Hepatic stellate cell (primary cell): ENCODE measurements at places on chromosomes 11 and 22.

- no peak for DNase-seq
These were observed 9.3 kb downstream of the APOBEC3H start for GRCh38 chr22:39106326-39106725.

GRCh38 chr22:22599248-22599647, 40.2 kb upstream of the PRAME start:
- no peak for DNase-seq

DNA sequence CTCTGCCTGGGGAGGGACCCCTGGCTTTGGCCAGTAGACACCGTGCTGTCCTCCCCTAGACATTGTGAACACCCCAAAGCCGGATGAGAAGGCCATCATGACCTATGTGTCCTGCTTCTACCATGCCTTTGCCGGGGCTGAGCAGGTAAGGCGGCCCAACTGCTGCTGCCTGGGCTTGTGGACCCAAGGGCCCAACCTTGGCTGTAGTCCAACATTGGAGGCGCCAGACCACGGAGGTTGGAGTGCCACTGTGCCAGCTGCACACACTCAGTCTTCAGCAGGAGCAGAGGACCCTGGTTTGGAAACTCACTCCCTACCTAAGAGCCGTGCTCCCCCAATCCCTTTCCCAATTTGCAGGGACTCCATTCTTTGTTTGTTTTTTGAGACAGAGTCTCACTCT, 9.4 kb downstream of the ACTN3 start:
- DNase-seq: no peak

GRCh38 chr11:19576054-19576453, 136.6 kb upstream of the NAV2 start:
- DNase-seq: no peak

DNA sequence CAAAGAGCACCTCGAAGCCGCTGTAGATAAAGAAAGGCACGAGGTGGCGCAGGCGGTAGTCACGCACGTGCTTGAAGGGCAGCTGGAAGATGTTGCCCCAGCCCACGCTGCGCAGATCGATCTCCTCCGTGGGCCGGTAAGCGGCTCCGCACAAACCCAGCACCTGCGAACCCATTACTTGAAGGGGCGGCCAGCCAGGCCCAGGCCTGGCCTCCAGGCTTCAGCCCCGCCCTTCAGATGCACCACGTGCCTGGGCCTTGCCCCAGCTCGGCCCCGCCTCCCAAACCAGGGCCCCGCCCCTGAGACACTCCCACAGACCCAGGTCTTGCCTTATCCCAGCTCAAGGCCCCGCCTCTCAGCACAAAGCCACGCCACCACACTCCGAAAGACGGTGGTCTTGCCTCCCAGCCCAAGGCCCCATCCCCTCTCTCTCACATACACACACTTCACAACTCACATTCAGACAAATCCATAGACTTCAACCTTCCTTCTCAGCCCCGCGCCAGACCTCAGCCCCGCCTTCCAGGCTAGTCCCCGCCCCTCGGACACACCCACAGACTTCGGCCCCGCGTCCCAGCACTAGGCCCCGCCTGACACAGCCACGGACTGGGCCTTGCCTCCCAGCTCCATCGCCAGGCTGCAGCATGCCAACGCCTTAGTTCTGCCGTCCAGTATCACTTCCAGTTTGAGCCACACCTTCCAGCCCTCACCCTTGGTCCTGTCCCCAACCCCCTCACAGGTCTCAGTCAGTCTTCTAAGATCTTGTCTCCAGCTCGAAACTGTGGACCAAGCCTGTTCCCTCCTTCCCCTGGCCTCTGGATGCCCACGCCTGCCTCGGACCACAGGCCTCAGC, 7.0 kb downstream of the UNC93B1 start:
- no peak for DNase-seq

DNA sequence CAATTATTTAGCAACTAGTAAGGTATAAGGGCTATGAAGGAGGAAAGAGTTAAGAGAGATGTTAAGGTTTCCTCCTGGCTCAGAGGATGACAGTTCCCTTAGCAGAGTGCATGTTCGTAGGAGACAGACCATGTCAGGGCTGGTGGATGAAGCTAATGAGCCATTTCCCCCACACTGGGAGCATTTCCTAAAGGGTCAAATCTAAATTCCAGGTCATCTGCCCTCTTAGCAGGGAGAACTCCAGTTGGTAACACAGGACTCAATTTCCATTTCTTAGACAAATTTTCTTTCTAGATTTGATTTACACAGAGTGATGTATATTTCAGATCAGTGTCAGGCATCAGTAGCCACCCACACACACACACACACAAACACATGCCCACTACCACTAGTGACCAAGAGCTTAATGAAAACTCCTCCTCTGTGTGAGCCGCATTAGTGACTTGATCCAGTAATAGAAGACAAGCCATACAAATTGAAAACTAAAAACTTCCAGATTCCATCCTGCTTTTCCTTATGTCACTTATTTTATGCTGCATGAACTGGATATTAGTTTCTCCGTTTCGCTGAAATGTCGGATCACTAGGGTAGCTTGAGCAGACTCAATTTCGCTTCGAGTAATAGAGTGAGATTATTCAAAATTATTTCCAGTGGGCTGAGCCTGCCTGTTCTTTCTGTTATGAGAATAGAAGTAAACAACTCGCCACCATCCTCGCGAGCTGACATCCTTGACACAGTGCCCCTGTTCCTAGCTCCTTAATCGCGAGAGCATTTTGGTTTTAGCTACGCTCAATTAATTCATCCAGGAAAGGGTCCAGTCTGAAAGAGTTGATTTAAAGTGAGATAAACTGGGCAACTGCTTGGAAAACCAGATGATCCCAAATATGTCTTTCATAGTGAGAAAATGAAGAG, 582.6 kb downstream of the SOX6 start:
- DNase-seq: no peak

DNA sequence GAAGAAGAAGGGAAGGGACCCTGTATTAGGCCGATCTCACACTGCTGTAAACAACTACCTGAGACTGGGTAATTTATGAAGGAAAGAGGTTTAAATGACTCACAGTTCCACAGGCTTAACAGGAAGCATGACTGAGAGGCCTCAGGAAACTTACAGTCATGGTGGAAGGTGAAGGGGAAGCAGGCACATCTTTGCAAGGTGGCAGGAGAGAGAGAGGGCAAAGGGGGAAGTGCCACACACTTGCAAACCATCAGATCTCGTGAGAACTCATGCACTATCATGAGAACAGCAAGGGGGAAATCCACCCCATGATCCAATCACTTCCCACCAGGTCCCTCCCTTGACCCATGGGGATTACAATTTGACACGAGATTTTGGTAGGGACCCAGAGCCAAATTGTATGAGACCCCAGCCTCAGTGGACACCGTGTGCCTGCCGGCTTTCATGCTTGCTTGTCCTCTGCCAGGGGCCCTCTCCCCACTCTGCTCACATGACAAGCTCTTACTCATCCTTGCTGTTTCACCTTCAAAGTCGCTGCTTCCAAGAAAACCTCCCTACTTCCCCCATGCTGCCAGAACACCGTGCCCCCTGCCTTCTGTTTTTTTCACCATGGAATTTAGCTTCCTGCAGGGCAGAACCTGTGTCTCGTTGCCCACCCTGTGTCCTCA, 23.3 kb upstream of the PPFIA1 start:
- DNase-seq: no peak
